Endothelial cell of umbilical vein (primary cell): ENCODE measurements at places on chromosomes 6 and 20.

GRCh38 chr20:50152394-50153152, 950 bp downstream of the PEDS1 start:
- DNase-seq: peak; percentile 44

- peak; percentile 12 for DNase-seq
Measured at GRCh38 chr6:152160346-152160745, 352.9 kb downstream of the ESR1 start.

DNA sequence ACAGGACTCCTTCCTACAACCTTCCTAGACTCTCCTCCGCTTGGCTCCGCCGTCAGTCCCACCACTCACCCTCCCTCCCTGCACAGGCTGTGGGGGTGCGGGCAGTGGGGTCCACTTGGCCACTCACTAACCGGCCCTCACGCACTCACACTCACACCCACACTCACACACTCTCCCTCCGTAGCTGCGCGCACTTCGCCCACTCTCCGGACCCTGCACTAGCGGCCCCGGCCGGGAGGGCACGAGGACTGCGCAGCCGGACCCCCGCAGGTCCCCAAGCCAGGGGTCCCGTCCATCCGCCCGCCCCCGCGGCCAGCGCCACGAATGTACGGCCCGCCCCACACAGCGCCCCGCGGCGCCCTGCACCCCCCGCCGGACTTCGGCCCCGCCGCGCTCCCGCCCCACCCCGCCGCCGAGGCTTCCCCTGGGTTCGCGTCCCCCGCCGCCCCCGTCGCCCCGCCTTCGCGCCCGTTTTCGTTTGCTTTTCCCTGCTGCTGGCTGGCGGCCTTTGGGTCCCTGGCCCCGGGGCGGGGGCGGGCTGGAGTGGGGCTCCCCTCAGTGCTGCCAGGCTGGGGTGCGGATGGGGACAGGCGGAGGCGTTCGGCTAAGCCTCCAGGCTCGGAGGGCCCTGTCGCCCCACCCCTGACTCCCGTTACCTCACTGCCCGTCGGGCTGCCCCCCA, 23.0 kb upstream of the SLC22A7 start:
- no peak for DNase-seq

DNA sequence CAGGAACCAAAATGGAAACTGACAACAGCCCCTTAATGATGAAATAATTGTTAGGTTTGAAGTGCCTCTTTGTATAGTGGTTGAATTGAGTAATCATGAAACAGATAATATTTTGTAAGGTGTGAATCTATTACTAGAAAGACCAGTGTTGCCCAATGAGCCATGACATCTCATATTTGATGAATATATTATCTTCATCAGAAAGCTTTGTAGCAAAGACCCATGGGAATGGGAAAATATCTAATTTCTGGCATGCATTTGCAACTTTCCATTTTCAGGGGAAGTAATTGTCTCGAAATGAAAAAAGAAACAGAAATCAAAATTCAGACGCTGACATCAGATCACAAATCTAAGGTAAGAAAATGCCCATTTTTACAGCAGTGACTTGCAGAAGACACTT, 57.3 kb upstream of the LAMP5 start:
- DNase-seq: no peak

DNA sequence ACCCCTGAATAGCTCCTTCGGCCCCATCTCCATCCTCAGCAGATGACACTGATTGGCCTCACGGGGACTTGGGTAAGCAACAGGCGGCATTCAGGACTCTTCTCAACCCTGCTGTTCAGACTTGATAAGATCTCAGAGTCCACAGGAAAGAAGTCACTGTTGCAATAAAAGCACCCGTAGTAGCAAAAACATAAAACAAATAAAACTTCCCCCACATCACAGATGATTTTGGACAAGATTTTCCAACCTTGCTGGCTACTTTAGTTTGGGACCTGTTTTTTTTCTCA, 17.1 kb upstream of the C20orf144 start:
- DNase-seq: no peak
